ENCODE measurements at places on chromosomes 4 and X.

- no peak for DNase-seq
These were observed 11.6 kb downstream of the ARSF start for GRCh38 chrX:3052860-3053259.

DNA sequence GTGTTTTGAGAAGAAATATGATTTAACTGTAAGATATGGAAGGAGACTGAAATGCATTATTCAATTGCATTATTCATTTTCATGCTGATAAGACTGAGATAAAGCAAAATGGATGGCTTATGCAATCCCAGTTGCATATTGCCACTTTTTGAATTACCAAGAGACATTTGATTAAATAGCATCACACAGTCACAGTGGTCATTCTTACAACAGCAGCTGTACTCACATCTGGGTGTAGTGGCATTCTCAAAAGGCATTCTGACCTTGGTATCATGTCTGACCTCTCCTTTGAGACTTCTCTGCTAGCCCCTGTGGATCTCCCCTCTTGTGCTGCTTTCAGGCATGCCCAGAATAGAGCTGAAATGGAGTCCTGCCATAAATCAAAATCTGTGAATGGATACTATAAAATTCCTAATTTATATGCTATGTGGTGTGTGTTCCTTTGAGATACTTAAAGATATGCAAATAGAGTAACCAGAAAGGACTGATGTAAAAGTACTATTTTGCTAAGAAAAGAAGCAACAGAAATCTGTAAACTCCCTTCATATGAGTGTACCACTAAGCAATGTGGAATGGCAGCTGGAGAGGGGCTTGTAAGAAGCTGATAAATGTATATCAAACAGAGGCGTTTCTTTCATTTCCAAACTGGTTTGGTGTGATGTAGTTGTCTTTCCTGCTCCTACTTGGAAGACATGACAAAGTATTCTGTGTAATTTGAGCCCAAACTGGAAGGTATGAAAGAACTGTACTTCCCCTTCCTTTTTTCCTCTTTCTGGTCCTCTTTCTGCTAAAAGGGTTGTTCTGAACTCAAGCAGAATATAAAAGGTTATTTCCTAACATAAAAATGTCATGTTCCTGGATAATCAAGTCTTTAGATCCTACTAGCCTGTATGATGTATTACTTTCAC is 25.4 kb upstream of the METAP1 start:
- DNase-seq: no peak

DNA sequence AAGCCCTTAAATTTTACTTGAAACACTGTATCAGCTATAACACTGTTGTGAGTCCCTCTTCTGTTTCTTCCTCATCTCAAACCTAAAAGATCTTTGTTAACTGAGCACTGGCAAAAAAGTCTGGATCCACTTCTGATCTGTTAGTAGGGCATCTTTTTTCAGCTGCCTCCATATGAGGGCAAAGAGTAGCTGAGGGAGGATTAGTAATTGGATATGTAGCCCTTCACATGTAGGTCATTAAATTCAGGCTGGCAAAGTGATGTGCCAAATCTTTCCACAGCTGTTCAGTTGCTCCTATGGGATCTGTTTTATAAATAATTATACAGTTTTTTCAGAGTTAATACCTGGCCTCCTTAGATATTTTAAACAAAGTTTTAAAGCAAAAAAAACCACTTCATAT is 1.1 kb upstream of the TRMT10A start:
- no peak for DNase-seq

GRCh38 chrX:135981668-135982067 is 3.6 kb upstream of the SLC9A6 start:
- no peak for DNase-seq

DNA sequence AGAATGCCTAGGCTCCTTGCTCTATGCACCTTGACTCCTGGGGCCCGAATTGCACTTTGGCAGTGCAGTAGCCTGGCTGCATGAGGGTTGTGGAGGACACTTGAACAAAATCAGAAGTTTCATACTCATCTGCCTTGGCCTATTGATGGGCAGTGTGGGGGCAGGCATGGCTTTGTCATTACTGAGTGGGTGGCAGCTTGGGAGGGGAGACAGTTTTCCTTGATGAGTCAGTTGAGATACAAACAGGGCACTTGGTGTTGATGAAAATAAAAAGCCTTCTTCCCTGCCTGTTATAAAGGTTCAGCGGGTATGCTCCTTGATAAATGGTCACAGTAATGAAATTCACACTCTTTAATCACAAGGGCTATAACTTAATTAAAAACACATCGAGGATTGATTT is 126.8 kb upstream of the MAMLD1 start:
- no peak for DNase-seq

DNA sequence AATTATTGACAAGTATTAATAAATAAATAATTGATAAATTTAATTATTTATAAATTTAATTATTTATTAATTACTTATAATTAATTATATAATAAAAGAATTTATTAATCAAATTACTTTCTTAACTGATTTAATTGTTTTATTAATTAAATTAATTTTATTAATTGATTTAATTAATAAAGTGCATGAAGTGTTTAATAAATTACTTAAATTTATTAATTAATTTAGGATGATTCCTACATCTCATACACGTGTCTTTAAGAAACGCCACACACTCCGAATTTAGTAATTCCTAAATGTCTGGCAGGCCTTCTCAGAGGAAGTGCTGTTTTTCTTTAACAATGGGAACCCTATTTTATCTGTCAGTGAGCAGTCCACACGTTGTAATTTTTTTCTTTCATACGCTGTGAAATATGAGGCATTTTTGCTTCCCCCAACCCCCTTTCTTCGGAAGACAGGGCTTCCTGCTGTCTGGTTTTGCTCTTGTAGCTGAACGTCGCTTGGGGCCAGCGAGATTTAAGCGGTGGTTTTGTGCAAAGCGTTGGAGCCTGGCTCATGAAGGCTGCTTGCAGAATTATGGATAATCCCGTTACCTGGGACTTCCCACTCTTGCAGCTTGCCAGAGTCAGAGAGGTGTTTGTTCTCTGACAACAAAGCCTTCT is 46.8 kb downstream of the CRLF2 start:
- no peak for DNase-seq

DNA sequence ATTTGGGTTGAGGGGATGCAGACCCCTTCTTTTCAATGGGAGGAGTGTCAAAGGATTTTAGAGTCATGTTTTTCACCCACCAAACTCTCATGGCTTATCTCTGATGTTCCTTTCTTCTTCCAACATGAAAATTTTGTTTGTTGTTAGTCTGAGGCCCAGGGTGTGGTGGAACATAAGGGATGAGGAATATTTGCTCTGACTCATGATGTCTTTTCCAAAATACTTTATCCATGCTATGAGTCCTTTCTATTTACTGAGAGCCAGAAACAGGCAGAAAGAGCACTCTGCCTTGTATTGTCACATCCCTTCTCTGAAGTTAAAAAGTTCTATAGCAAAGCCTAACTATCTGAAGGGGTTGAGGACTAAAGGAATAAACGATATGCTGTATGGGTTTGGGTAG is 61.6 kb upstream of the GYPA start:
- no peak for DNase-seq

DNA sequence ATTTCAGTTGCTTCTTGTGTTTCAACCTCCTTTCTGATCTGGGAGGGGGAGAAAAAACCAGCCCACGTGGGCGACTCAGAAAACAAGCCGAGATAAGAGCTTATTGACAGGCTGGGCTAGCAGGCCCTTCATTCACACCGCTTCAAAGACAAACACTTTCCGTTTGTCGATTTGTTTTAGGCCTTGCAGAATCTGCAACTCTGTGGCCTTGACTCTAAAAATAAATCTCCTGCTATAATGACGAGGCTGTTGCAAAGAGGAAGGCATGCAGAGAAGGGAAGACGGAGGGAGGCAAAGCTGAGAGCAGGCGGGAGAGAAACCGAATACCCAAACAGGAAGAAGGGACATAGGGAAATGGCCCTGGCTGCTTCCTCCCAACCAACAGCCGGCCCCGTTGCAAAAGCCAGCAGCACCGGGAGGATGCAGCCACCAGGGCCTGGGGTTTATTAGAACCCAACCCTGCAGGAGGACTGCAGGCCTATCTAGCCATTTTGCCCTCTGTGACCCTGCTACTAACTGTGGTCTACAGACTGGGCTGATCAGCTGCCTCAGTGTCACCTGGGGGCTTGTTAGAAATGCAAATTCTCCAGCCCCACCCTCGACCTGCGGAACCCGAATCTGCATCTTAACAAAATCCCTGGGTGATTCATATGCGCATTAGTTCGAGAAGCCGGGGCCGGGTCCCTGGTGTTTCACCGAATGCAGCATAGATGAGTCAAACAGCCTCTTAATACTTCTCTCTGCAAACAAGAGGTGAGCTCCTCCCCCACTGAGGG is 325.5 kb downstream of the BCOR start:
- DNase-seq: no peak

GRCh38 chrX:141278306-141278705 is 36.0 kb upstream of the SPANXC start:
- peak; percentile 0 for DNase-seq

- DNase-seq: peak; percentile 13
These were observed 38.8 kb upstream of the BEX4 start for GRCh38 chrX:103175944-103176753.

GRCh38 chr4:47690611-47691010 is 147.3 kb downstream of the CORIN start:
- DNase-seq: no peak

DNA sequence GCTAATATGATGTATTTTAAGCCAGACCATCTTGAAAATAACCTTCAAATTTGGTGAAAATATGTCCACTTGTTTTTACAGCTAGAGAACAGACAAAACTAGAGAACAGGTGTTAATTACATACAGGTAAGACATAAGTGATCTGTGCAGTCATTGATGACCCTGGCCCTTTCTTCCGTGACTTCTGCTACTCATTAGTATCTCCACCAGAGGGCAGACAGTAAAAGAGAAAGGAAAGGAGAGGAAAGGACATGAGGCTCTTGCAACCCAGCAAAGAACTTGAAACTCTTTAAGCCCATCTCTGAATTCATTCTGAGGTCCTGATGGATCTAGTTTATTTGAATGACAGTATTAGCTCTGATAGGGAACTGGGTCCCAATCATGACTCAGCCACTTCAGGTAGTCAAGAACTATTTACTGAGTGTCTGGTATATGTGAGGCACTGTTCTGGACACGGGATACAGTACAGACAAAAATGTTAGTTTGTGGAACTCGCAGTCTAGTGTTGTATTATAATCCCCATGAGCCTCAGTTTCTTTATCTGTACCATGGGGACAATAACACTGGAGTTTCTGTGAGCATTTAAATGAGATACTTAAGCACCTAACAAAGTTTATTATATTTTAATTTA is 121.0 kb upstream of the TEX13D start:
- DNase-seq: peak; percentile 0

DNA sequence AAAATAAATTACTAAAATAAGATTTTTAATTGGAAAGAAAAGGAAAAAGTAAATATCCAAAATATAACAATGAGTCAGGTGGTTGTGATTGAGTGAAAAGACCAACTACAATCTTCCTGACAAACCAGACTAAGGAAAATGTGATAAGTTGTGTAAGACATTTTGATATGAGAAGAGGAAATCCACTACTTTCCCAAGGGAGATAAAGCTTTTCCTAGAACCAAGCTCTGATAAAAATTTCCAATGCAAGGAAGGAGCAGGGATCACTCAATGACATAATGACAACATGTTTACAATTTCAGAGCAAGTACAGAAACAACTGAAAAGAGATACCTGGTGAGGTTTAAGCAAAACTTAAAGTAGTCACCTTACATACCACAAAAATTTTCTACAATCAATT is 305.1 kb upstream of the RASGEF1B start:
- no peak for DNase-seq

DNA sequence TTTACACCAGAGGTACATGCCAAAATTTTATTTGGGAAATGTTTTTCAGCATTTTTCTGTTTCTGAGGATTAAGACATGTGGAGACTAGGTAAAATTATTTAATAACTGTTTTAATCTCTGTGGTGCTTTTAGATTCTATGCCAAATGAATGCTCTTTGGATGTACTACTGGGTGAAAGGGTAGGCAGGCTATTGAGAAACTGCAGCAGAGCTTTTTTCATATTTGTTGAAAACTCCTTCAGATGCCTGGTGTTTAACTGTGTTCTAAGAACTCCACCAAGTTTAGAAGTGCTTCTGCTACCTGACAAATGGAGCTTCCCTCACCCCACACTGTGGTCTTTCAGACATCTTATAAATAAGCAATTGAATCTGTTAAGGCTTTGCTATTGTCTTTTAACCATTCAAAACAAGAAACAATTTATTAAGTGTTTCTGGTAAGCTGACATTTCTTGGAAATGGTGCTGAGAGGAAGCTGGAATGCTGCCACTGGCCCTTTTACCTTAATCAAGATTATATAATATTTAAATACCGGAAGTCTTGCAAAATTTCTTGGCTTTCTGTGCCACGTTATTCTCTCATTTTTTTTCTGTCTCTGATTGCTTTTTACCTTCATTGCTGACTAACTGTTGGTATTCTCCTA is 51.2 kb upstream of the CYSLTR1 start:
- no peak for DNase-seq

- no peak for DNase-seq
These were observed 599 bp upstream of the IL2RG start for GRCh38 chrX:71111921-71112431.

GRCh38 chr4:139749835-139750498 is 84.3 kb downstream of the MGST2 start:
- no peak for DNase-seq

DNA sequence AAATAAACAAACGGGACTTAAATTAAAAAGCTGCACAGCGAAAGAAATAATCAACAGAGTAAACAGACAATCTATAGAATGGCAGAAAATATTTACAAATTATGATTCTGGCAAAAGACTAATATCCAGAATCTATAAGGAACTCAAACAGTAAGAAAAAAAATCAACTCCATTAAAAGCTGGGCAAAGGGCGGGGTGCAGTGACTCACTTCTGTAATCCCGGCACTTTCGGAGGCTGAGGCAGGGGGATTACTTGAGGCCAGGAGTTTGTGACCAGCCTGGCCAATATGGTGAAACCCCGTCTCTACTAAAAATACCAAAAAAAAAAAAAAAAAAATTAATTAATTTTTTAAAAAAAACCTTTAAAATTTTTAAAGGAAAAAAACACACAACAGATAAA is 109.0 kb downstream of the ATP11C start:
- DNase-seq: peak; percentile 1

GRCh38 chrX:102697494-102697893 is 14.8 kb upstream of the GPRASP2 start:
- DNase-seq: no peak

DNA sequence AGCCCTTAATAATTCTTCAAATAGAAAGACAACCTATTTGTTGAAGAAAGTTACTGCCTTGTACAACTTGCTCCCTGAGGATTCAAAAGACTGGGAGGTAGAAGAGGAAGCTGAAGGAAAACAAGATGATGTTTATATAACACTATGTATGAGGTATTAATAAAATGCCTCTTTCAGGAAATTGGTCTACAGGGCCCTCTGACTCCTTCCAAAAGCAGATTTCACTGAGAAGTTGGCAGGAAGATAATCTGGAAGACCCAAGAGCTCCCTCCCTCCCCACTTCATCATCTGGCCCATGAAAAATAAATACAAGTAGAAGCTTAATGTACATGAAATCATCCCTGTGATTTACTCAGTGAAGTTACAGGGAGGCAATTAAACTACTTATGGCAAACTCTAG is 107.5 kb upstream of the MAGEC2 start:
- DNase-seq: no peak

GRCh38 chr4:58163156-58163555 is 1053.0 kb upstream of the IGFBP7 start:
- DNase-seq: no peak

GRCh38 chrX:77527233-77528001 is 80.2 kb downstream of the FGF16 start:
- DNase-seq: no peak
